ENCODE measurements at places on chromosomes 12 and 14.

DNA sequence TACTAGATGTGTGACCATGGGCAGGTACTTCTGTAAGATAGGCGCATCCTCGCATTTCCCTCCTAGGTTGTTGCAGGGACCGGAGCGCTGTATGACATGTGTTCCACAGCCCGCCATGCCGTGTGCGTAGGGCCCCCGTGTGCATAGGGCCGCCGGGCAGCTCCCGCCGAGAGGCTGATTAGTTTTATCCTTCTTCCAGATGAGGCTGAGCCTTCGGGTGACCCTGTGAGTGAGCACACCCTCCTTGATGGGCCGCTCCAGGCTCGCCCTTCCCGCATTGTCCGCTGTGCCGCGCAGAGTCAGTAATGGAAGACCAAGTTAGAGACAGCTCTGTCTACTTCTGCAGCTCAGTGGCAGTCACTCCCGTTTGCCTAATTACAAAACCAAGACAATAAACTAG, 72.9 kb upstream of the DYNC1H1 start:
- no peak for DNase-seq

GRCh38 chr12:58309806-58310205, 368.4 kb downstream of the ATP23 start:
- DNase-seq, result peak; percentile 64

GRCh38 chr14:93318927-93319326, 13.9 kb downstream of the BTBD7 start:
- no peak for DNase-seq

DNA sequence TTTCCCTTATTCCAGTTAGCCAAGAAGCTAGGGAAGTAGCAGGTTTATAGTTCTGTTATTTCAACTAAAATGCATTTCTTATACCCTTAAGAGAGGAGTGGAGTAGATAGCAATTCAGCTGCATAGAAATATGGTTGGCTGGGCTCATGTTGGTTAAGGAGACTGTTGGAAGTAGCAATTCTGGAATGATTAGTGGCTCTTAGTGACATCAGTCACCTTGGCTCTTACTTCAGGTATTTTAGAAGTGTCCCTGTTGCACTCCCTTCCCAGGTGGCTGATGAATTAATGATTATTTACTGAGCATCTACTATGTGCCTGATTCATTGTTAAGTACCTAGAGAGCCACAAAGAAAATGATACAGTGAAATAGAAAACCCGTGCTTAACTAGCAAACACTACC, 128.1 kb downstream of the MGST1 start:
- DNase-seq, result no peak

DNA sequence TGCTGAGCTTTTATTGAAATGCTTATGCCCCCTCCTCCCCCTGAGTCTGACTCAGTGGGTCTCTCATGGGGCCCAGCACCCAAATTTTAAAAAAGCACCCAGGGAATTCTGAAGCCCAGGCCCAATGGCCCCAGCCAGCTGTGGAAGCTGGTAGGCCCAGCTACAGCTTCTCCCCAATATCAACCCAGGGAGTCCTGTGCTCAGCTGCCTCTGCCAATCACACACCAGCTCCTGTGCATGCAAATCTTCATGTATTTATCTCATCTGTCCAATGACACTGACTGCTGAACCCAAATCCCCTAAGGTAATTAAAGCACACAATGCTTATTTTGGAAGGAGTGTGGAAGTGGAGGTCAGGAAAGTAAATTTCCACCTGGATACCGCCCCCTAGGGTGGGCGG, 76.3 kb downstream of the CCDC88C start:
- no peak for DNase-seq

All from NCI-H187 treated with DMSO at 0.1 percent for 48 hours (cell line).